CD4-positive, alpha-beta T cell treated with Interleukin-10 for 1 hour (primary cell): ENCODE measurements at places on chromosomes 5 and 9.

GRCh38 chr5:106019261-106019660 is 1651.5 kb downstream of the EFNA5 start:
- no peak for DNase-seq

- no peak for DNase-seq
Observed at GRCh38 chr5:102781359-102781758, 26.3 kb downstream of the PAM start.

DNA sequence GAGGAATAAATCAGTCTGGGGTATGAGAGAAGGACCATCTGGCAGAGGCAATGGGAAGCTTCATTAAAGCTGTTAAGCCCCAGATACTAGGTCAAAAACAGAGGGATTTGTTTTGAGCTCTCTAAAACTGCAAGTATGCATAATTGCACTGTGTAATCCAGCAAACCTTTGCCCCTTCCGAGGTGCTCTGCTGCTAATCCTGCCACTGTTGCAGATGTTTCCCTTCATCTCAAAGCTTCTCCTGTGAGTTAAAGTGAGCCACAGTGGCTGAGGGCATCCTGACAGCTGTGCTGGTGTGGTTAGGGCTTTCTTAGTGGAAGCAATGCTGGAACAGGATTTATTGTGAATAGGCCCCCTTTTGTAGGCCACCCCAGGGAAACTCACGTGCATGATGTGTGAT is 160.3 kb upstream of the TRPC7 start:
- DNase-seq = no peak

- no peak for DNase-seq
Observed at GRCh38 chr5:54450542-54450941, 5.0 kb upstream of the HSPB3 start.

DNA sequence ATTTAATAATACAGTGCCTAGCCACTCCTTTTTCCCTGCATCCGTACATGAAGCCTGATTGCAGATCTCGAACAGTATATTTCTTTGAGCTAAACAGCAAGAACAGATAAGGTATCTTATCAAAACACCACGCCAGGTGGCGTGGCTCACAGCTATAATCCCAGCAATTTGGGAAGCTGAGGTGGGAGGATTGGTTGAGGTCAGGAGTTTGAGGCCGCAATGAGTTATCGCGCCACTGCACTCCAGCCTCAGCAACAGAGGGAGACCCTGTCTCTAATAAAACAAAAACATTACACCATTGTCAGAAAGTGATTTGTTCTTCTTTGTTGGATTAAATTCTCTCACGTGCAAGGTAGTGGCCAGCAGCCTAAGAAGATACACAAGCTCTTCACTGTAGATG is 291.2 kb upstream of the DMRT1 start:
- DNase-seq = no peak

GRCh38 chr5:172583931-172584511 is 57.0 kb upstream of the NEURL1B start:
- DNase-seq = no peak

DNA sequence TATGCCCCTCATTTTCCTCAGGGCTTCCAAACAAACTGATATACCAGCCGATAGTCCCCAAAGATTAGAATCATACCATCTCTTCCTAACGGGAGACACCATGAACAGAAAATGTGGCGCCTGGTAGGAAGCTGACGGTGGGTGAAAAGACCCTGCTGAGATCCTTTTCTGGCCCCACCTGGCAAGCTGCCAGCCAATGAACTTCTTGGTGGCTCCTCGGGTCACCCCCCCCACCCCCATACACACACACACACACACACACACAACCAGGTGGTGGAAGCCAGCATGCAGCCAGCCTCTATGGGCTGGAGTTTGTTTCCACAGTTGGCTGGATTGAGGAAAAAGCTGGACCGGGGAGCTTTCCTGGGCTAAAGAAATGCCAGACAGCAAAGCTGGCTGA is 4.8 kb upstream of the CCIN start:
- DNase-seq = no peak

DNA sequence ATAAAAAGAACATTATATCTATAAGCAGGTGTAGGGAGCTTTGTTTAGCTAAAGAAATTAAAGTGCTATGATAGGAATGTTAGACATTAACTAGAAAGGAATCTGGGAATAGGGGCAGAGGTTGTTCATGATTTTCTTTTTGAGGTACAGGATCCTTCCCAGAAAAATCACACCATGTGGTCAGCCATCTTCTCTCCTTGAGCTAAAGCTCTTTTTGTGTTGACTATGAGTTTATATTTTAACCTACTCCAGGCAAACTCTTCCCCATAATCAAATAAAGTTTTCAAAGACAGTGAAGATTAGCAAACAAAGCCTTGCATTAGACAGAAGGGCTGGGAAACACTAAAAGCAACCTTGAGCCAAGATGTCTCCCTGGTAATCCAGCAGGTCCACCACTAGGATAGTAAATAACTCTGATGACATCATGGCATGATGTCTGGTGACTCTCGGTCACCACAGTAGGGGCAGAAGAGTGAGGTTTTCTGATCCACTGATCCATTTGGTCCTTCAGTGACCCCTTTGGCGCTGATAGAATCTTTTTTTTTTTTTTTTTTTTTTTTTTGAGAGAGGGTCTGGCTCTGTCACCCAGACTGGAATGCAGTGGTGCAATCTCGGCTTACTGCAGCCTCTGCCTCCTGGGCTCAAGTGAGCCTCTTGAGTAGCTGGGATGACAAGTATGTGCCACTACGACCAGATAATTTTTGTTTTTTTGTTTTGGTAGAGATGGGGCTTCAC is 30.6 kb upstream of the IL6ST start:
- no peak for DNase-seq
